ENCODE measurements at places on chromosomes 2 and 18.

DNA sequence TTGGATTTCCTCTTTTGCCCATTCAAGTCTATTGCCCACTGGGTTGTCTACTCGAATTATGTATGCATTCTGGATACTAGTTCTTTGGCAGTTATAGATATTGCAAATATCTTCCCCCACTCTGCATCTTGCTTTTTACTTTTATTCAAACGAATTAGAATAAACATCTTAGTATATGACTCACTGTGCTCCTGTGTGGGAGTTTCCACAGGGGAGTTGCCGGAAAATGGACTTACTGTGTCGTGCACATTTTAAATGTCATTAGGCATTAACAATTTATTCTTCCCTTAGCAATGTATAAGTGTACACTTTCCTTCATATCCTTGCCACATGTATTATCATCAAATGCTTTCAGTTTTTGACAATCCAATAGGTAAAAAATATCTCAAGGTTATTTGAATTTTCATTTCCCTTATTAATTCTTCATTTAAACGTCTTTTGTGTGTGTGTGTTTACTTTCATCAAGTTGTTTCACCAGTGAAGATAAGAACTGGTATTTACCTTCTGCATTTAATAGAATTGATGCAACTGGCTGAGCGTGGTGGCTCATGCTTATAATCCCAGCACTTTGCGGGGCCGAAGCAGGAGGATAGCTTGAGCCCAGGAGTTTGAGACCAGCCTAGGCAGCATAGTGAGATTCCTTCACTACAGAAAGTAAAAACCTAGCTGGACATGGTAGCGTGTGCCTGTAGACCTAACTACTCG is 4.6 kb upstream of the UGT1A5 start:
- no peak for DNase-seq

DNA sequence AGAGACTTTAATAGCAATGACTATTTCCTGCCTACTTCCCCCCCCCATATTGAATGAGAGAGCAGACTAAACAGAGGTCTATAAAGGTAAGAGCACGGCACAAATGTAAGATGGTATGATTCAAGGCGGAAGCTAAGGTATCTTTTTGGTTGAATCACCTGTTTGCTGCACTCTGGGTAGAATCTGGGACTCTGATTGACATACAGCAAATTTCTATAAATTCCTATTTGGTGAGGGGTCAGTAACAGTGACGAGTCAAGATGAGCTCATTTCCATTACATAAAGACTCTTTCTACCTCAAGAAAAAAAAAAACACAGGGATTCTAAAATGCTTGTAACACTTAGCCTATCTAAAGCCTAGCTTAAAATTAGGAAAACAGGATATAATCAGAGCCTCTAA is 297.3 kb downstream of the TNS1 start:
- no peak for DNase-seq

DNA sequence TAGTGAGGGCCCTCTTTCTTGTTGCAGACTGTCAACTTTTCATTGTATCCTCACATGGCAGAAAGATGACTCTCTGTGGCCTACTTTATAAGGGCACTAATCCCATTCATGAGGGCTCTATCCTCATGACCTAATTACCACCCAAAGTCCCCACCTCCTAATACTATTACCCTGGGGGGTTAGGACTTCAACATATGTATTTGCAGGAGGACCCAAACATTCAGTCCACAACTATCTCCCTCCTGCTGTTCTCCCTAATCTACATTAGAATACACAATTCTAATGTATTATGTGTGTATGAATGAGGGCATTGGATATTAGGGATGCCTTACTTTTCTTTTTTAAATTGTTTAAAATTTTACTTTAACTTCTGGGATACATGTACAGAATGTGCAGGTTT is 246.0 kb upstream of the TANK start:
- no peak for DNase-seq

DNA sequence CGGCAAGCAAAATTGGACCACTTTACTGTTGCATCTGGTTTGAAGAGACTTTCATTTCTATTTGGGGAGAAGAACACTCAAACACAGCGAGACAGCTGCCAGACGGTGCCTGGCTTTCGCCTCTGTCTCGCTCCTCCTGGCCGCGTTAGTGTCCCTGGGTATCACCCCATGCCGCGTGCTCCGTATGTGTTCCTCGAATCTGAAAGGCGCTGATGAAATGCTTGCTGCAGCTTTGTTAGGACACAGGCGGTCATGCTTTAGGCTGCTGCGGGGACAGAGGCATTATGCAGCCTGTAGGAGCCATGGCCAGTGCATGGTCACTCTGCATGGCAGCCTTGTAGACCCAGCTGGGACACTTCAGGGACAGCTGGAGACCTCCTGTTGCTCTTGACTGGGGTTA is 53.9 kb downstream of the LDLRAD4 start:
- DNase-seq, result peak; percentile 22

GRCh38 chr2:63735263-63735662 is 106.4 kb upstream of the UGP2 start:
- no peak for DNase-seq

- DNase-seq, result no peak
Measured at GRCh38 chr18:45340884-45341283, 274.4 kb upstream of the SLC14A2 start.

DNA sequence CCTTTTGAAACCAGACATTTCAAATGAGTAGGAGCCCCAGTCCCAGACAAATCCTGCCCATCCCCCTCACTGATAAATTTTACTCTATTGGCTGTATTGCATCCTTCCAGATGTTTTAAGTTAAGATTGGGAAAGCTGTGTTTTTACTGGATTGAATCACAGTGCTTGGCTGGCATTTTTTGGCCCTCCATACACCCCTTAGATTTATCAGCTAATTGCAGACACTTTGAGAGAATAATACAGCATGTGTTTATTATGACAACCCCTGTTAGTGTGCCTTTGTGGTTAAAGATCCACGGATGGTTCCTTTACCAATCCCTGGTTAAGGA is 74.9 kb downstream of the ANTXR1 start:
- DNase-seq, result no peak

DNA sequence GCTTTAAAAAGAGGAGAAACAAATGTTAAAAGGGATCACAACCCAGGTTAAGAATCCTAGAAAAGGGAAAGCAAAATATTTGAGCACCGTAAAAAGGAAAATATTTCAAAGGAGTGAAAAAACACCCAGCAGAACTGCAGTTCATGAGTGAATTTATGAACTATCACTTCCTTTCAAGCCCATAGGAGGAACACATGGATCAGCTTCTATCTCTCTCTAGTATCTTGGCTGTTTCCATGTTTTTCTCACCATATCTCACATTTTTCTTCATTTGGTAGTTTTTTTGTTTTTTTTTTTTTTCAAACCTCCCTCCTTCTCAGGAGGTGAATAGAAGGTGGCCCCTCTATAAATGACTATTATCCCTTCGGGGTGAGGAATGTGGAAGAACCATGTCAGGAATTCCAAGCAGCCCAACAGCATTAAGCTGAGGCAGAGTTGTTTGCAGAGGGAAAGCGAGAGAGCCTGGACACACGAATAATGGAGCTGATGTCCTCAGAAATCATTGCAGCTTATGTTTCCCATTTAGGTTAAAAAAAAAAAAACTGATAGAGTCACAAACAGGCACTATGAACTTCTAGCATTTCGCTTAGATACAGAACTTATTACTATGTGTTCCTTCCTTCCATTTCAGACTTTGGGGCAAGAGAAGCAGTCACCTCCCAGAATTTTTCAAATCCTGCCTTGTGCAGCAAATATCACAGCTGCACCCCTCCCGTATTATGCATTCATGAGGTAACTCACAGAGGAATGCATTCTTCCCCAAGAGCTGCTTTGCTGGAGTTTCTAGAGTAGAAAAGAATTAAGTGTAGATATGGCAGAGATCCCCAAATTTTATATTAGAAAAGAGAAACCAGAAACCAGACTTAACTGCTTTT is 315.6 kb downstream of the IRS1 start:
- no peak for DNase-seq

- DNase-seq, result no peak
Measured at GRCh38 chr18:63031375-63031774, 288.2 kb downstream of the BCL2 start.

DNA sequence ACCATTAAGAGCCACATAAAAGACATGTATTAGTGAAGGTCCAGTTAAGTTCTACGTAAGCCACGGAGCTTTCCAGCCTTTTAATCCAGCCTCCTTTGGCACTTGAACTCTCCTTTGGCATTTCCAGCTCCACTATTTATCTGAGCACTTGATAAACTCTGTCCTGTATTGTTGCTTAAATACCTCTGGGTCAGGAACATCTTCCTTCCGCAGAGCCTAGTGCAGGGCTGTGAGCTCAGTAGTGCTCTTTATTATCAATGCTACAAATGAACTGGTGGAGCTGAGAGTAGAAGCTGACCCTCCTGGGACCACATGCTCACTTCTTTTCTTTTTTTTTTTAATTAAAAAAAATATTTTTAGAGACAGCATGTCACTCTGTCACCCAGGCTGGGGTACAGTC is 4.9 kb downstream of the STPG4 start:
- no peak for DNase-seq

- no peak for DNase-seq
Measured at GRCh38 chr18:12231986-12232385, 22.2 kb upstream of the CIDEA start.

- no peak for DNase-seq
Measured at GRCh38 chr2:38037757-38038621, 38.0 kb downstream of the CYP1B1 start.

DNA sequence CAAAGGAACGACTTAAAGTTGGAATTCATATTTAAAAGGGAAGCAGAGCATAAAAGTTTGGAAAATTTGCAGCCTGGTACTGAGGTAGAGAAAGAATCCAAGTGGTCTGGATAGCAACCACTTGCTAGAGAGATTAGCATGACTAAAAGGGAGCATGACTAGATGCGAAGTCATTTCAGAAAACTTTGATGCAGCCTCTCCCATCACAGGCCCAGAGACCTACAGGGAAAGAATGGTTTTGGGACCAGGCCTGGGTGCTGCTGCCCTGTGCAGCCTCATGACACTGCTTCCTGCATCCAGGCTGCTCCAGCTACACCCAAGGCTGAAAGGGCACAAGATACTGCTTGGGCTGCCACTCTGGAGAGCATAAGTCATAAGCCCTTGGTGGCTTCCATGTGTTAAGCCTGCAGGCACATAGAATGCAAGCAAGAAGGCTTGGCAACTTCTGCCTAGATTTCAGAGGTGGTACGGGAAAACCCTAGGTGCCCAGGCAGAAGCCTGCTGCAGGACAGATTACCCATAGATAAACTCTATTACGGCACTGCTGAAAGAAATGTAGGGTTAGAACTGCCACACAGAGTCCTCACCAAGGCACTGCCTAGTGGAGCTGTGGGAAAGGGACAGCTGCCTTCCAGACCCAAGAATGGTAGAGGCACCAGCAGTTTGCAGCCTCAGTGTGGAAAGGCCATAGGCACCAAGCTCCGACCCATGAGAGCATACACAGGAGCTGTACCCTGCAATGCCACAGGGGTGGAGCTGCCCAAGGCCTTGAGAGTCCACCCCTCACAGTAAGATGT is 12.6 kb upstream of the CHN1 start:
- DNase-seq, result no peak

- DNase-seq, result no peak
Measured at GRCh38 chr2:12083081-12083581, 336.7 kb downstream of the LPIN1 start.

- DNase-seq, result no peak
Measured at GRCh38 chr2:10844097-10844496, 31.5 kb upstream of the PDIA6 start.

GRCh38 chr2:219279916-219280516 is 850 bp downstream of the DNAJB2 start:
- DNase-seq, result no peak

DNA sequence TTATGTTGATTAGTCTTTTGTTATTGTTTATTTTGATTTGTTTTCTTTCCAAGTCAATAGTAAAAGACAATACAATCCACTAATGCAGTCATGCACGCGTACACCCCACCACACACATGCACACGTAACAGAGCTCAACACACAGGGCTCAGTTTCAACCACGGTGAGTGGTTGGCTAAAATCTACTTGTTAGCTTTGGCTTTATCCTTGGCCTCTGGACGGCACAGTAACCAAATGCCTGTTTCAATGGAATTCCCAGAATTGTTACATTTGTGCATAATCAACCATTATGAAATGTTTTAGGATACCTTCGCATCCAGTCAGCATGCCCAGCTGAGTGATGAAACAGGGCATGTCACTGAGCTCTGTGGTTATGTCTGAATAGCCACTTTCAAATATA is 53.2 kb downstream of the NYAP2 start:
- no peak for DNase-seq

- DNase-seq, result no peak
Measured at GRCh38 chr2:46386763-46387162, 89.6 kb downstream of the EPAS1 start.

All from activated CD4-positive, CD25-positive, alpha-beta regulatory T cell treated with anti-CD3 and anti-CD28 coated beads, Interleukin-2, amount 50 U/mL, for 72 hours (primary cell).